RCC 7860 (cell line): ENCODE measurements at places on chromosomes 2 and 18.

- no peak for DNase-seq
Measured at GRCh38 chr2:15146960-15147359, 414.2 kb downstream of the NBAS start.

DNA sequence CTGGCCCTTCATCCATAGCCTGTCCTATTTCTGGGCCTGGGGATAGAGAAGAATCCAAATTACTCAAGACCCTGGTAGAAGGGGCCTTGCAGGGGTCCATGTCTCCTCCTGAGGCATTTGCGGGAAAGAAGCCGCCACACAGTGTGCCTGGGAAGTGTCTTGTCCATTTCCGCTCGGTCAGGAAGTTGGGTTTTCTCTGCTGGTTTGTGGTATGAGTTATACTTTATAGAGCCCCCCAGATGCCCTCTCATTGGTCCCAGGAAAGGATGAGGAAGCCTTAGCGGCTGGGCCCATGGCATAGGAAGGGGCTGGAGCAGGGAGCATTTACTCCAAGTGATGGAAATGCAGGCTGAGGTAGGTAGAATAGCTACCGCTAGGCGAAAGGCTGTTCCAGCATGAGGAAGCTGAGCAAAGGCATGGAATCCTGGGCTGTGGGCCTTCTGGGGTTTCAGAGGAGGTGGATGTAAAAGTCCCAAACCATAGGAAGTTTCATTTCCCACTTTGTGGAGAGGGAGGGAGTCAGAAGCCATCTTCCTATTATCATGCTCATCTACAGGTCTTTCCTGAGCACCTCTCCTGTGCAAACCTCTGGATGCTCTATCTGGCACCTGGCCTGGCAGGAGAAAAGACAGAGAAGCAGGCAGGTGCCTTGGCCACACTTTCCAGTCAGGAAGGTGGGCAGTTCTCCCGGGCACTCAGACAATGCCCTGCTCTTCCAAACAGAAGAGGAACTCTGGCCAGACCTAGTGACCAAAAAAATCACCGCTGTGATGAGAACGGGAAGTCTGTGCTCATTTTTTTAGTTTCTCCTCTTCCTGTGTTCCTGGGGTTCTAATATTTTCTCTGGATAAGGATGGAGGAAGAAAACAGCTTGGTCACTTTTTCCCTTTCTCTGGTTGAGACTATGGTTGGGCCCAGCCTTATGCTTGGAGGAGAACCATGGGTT lies 2.6 kb upstream of the CD207 start:
- no peak for DNase-seq

DNA sequence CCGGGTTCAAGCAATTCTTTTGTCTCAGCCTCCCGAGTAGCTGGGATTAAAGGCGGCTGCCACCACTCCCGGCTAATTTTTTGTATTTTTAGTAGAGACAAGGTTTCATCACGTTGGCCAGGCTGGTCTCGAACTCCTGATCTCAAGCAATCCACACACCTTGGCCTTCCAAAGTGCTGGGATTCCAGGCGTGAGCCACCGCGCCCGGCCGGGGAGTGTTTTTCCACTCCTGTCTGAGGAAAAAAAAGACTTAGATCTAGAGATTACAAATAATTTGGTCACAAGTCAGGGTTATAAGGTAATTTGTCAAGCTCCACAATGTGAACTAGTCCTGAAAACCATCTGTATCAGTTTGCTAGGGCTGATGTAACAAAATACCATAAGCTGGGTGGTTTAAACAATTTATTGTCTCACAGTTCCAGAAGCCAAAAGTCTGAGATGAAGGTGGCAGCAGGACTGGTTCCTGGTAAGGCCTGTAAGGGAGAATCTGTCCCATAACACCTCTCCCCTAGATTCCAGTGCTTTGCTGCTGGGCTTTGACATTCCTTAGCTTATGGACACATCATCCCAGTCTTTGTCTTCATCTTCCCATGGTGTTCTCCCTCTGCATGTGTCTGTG lies 40.7 kb upstream of the SP3 start:
- no peak for DNase-seq

- DNase-seq = no peak
Measured at GRCh38 chr2:168529900-168530561, 74.0 kb downstream of the CERS6 start.

DNA sequence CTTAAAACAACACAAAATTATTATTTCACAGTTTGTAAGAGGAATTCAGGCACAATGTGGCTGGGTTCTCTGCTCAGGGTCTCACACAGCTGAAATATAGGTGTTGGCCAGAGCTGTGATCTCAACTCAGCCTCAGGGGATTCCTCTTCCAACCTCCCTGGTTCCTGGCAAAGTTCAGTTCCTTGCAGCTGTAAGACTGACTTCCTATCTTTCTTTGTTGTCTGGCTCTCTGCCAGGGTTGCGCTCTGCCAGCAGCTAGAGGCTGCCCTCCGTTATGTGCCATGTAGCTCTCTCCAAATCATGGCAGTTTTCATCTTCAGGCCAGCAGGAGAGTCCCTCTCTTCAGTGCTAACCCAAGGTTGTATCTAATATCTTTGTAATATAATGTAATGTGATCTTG lies 272.5 kb upstream of the KCNJ3 start:
- no peak for DNase-seq

GRCh38 chr2:85251070-85251616 lies 76.6 kb downstream of the TGOLN2 start:
- DNase-seq = no peak

DNA sequence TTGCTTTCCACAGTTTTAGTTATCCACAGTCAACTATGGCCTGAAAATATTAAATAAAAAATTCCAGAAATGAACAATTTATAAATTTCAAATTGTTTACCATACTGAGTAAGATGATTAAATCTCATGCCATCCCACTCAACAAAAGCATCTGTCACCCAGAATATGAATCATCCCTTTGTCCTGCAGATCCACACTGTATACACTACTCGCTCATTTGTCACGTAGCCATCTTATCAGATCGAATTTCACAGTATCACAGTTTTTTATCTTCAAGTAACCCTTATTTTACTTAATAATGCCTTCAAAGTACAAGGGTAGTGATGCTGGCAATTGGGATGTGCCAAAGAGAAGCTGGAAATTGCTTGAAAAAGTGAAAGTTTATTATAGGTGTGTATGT lies 291.8 kb upstream of the LRATD1 start:
- no peak for DNase-seq

GRCh38 chr2:207895274-207895860 lies 125.7 kb upstream of the FZD5 start:
- DNase-seq = no peak

GRCh38 chr2:175742367-175742766 lies 259.7 kb downstream of the LNPK start:
- DNase-seq = peak; percentile 65

DNA sequence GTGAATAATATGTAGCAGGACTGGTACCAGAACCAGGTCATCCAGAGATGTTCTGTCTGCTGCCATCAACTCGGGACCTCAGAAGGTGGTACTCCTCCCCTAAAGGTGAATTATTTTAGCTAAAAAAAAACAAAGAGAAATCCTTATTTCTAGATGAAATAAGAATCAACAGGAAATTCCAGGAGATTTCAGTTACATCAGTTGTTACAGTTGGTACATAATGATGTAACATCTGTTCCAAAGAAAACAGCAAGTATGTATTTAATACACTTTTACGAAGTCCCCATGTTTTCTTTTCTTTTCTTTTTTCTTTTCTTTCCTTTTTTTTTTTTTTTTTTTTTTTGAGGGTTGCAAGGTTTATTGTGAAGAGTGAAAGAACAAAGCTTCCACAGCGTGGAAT lies 33.6 kb upstream of the CD28 start:
- DNase-seq = no peak

DNA sequence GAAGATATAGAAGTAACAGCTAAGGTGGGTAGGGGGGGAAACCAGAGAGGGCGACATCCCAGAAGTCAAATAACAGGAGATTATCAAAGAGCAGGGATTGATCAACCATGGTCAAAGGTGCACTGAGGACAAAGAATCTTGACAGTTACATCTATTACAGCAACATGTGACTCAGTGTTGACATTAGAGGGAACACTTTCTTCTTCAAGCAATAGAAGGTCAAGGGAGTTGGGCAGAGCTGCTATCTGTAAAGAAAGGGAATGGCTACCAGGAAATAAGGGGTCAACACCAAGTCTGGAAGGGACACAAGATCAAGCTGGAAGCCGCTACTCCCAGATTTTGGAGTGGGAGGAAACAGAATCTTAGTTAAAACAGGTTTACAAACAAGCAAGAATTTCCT lies 611.0 kb downstream of the TSN start:
- DNase-seq = no peak

DNA sequence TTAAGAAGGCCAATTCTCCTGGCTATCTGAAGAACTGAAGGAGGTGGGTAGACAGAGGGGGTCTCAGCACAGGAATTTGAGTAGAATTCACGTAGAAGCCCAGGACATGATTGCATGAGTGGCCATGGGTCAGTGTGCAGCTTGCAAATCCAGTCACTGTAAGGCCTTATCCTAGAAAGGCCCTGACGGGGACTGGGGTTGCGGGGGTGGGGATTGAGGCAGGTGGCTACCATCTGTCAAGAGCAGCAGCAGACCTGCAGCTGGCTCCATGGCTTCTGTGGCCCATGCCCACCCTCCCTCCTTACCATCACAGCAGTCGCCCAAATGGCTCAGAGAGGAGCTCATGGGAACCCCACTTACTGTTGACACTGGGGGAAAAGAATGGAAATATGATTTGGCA lies 34.6 kb upstream of the SLC14A1 start:
- DNase-seq = no peak

DNA sequence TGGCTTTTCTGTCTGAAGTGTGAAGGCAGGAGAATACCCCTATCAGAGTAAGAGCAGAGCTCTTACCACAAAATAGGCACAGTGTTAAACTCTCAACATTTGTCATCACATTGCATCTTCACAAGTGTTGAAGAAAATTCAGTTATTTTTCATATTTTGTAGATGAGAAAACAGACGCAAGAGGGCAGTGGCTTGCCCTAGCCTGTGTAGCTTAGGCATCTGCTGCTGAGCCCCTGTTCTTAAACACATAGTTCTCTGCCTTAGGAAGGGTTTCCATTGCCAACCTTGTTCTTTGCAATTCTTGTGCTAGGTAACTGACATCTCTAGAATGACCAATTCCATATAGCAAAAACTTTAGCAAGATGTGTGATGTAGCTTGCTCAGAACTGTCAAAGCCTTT lies 112.7 kb upstream of the RMDN2 start:
- no peak for DNase-seq

GRCh38 chr2:11899264-11899818 lies 152.9 kb downstream of the LPIN1 start:
- DNase-seq = no peak

- DNase-seq = no peak
Measured at GRCh38 chr2:45330108-45330507, 281.0 kb downstream of the SRBD1 start.

GRCh38 chr2:68740400-68740914 lies 5.8 kb downstream of the ARHGAP25 start:
- DNase-seq = no peak

DNA sequence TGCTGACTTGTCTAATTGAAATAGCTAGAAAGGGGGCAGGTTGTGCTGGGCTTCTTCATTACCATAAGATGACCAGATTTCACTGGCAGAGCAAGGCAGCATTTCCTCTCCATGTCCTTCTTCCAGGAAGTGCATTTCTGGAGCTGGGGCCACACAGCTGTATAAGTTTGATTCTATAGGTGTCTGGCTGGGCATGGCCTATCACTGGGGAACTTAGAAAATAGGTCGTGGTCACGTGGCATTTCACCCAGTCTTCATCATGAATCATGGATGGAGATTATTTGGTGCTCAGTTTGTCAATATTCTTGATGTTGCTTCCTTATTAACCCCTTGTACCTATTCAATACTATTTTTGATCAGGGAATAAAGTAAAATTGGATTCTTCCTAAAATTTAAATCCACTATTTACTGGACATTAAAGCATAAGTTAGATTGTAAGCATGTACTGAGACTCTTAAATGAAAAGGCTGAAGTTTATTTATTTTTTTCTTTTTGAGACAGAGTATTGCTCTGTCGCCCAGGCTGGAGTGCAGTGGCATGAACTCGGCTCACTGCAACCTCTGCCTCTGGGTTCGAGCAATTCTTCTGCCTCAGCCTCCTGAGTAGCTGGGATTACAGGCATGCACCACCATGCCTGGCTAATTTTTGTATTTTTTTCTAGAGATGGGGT lies 49.5 kb upstream of the TMEM87B start:
- no peak for DNase-seq

DNA sequence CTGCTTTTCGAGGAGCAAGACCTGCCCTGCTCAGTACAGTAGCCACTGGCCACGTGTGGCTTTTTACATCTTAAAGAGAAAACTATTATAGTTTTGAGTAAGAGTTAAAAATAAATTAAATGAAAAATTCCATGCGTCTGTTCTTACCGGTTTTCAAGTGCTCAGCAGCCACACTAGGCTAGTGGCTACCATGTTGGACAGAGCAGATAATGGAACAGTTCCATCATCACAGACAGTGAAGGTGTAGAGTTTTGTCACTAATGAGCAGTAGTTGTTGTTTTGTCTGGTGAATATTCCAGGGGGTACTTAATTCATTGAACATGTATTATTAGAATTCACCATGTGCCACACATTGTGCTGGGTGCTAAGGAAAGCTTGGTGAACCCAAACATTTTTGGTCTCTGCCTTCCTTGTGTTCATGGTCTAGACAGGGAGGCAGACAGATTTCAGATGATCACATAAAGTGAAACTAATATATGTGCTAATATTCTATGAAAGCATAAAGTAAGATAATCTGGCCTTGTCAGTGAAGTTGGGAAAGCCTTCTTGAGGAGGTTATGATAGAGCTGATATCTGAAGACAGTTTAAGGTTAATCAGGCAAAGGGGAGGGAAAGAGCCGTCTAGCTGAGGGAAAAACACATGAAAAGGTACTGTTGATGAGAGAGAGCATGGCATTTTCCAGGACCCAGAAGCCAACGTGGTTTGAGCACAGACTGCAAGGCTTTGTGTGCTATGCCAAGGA lies 1.4 kb downstream of the ALMS1 start:
- no peak for DNase-seq

- no peak for DNase-seq
Measured at GRCh38 chr2:218368150-218368528, 11.5 kb downstream of the CATIP start.

DNA sequence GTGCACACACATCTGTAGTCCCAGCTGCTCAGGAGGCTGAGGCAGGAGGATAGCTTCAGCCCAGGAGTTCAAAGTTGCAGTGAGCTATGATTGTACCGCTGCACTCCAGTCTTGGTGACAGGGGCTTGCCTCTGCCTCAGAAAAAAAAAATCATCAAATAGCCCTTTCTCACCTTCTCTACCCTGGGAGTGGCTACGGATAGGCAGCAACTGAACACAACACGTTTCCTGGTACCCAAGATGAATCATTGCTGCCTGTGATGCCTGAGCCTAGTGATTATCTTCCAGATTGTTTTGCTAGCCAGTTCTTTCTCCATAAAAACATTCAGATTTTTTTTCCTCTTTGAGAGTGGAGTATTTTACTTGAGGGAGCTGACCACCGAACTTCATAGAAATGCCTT lies 13.5 kb downstream of the INPP4A start:
- no peak for DNase-seq

GRCh38 chr2:174827371-174828369 lies 63.4 kb upstream of the CHRNA1 start:
- no peak for DNase-seq
